Uterus (tissue), 4 donors: ENCODE measurements at places on chromosomes 4 and X. TPM values are rescaled to one million over a fixed set of nuclear protein-coding genes. Genes with fewer than 3 reads are reported as not detected.
A peak's percentile ranks its signal among the peaks of the same experiment; 100 is the strongest.

The NWD2 gene
- total RNA-seq = not detected

The TMPRSS11F gene
- not detected for total RNA-seq

The RASL11B gene
- 36.4 TPM for total RNA-seq

GRCh38 chr4:78625073-78625472 is 73.5 kb downstream of the ANXA3 start:
- no peaks in the 10 kb centered on the region for H3K36me3 ChIP-seq
- no peak for DNase-seq
- H3K27ac ChIP-seq = no peak overlapping the region

DNA sequence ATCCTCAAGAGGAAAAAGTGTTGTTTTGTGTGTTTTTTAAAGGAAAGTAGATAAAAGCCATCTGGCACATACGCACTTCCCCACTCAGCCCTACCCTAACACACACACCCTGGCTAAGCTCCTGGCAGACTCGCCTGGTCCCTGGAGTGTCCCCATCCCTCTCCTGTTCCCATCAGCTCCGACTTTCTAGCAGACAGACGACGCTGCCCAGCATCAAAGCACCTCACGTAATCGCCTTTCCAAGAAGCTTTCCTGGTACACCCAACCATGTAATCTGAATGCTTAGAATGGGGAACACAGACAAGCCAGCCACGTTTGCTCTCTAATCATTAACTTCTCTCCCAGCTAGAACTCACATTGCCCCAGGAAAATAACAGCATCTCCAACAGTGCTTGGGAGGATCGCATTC is 116.2 kb downstream of the AFAP1 start:
- DNase-seq = no peak
- no peaks in the 10 kb centered on the region for H3K27me3 ChIP-seq
- H3K27ac ChIP-seq = peak overlapping the region; percentile 71
- H3K36me3 ChIP-seq = no peaks in the 10 kb centered on the region

- no peaks in the 10 kb centered on the region for H3K36me3 ChIP-seq
- no peak overlapping the region for H3K4me3 ChIP-seq
- no peaks in the 10 kb centered on the region for H3K4me1 ChIP-seq
- no peak for DNase-seq
- no peaks in the 10 kb centered on the region for H3K27me3 ChIP-seq
Measured at GRCh38 chr4:143782521-143782920, 82.0 kb upstream of the FREM3 start.
